Fibroblast of lung (primary cell): ENCODE measurements at places on chromosomes 11 and 22. TPM values are rescaled to one million over a fixed set of nuclear protein-coding genes. Genes with fewer than 3 reads are reported as not detected.
A peak's percentile ranks its signal among the peaks of the same experiment; 100 is the strongest.

- no peaks in the 10 kb centered on the region for H3K4me1 ChIP-seq
- H3K27ac ChIP-seq, result no peak overlapping the region
- no peak overlapping the region for H3K4me3 ChIP-seq
- no peak for DNase-seq
These were observed 60.6 kb downstream of the SMCO4 start for GRCh38 chr11:93482556-93482955.

DNA sequence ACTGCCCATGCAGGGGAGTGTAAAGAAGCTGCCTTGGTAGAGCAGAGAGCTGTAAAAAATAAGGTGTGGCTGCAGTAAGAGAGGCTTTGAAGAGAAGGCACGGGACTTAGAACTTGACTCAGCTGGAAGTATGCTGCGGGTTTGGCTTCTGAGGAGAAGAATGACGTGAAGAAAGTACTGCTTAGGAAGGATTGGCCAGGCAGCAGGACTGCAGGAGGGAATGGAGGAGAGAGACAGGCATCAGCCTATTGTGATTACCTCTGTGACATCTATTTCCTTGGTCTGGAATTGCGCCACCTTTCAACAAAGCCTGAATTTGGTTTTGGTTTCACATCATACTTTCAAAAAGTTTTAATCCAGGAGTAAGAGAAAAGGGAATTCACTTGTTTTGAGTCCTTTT lies 22.5 kb downstream of the PRRG4 start:
- H3K4me1 ChIP-seq, result no peaks in the 10 kb centered on the region
- no peak overlapping the region for H3K27ac ChIP-seq
- peak; percentile 30 for DNase-seq

- no peak overlapping the region for H3K4me3 ChIP-seq
- H3K27me3 ChIP-seq, result no peaks in the 10 kb centered on the region
- no peak for DNase-seq
- peaks cover 8% of the 10 kb centered on the region for H3K4me1 ChIP-seq
These were observed 9.2 kb upstream of the IFITM3 start for GRCh38 chr11:329886-330253.

APOL6 gene
- total RNA-seq, result 50.3 and 58.3 TPM in 2 replicates

DNA sequence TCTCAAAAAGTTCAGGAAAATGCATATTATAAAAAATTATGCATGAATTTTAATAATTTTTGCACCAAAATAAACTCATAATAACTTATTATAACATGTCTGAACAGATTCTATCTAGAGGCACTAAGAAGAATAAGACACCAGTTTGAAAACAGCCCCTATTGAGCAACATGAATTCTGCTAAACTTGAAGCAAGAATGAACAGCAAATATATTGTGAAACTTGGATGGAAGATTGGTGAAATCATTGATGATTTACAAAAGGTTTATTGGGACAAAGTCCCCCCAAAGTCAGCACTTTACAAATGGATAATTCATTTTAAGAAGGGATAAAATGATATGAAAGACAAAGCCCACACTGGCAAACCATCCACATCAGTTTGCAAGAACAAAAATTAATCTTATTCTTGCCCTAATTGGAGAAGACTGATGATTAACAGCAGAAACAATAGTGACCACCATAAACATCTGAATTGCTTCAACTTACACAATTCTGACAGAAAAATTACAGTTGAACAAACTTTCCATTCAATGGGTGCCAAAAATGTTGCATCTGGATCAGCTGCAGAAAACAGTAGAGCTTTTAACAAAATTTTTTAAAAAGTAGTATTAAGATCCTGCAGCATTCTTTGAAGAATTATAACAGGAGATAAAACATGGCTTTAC lies 257.5 kb upstream of the FAT3 start:
- no peaks in the 10 kb centered on the region for H3K27me3 ChIP-seq
- no peak overlapping the region for H3K27ac ChIP-seq
- no peaks in the 10 kb centered on the region for H3K36me3 ChIP-seq
- DNase-seq, result peak; percentile 71

- H3K4me1 ChIP-seq, result no peaks in the 10 kb centered on the region
- no peak for DNase-seq
- H3K4me3 ChIP-seq, result no peak overlapping the region
- no peak overlapping the region for H3K27ac ChIP-seq
- no peaks in the 10 kb centered on the region for H3K27me3 ChIP-seq
These were observed 11.0 kb downstream of the TP53AIP1 start for GRCh38 chr11:128931668-128932067.

FGF4 gene
- total RNA-seq, result not detected in 2 replicates

RNASEH2C gene
- 19.5 and 29.1 TPM in 2 replicates for total RNA-seq

DNA sequence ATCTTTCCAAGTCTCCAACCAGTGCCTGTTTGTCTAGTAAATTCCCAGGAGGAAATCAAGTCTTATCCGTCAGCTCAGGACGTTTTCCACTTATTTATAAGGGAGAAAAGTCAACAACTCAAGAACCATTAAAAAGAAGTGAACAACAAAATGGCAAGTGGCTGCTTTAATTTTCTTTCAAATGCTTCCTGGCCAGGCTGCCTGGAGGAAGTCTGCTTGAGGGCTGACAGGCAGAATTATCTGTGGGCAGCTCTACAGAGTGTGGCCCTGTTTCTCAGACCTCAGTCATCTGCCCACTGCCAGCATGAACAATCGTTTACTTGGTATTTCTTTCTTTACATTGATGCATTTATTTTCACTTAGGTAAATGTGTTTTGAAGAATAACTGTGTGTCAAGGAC lies 281.9 kb upstream of the ISX start:
- no peaks in the 10 kb centered on the region for H3K27me3 ChIP-seq
- no peak for DNase-seq
- no peaks in the 10 kb centered on the region for H3K36me3 ChIP-seq
- H3K27ac ChIP-seq, result no peak overlapping the region
- no peaks in the 10 kb centered on the region for H3K4me1 ChIP-seq

NXPE1 gene
- not detected in 2 replicates for total RNA-seq

- H3K27ac ChIP-seq, result no peak overlapping the region
- H3K27me3 ChIP-seq, result no peaks in the 10 kb centered on the region
- no peak for DNase-seq
These were observed 25.2 kb downstream of the ALG12 start for GRCh38 chr22:49893025-49893424.
